ENCODE measurements at places on chromosomes 5 and 9. TPM values are rescaled to one million over a fixed set of nuclear protein-coding genes. Genes with fewer than 3 reads are reported as not detected.
A peak's percentile ranks its signal among the peaks of the same experiment; 100 is the strongest.

SPEF2 gene
- 0.76 TPM for total RNA-seq

DNA sequence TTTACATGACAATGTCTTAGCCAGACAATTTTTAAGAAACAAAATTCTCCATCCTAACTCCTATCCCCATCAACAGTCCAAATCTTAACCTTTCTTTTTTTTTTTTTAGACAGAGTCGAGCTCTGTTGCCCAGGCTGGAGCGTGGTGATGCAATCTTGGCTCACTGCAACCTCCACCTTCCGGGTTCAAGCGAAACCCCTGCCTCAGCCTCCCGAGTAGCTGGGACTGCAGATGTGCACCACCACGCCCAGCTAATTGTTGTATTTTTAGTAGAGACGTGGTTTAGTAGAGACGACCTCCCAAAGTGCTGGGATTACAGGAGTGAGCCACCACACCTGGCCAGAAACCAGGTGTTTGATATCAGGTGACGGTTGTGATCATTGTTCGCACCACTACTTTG, 10.2 kb downstream of the ABL1 start:
- H3K4me3 ChIP-seq, result peak overlapping the region; percentile 56
- H3K27ac ChIP-seq, result peak overlapping the region; percentile 95

DNA sequence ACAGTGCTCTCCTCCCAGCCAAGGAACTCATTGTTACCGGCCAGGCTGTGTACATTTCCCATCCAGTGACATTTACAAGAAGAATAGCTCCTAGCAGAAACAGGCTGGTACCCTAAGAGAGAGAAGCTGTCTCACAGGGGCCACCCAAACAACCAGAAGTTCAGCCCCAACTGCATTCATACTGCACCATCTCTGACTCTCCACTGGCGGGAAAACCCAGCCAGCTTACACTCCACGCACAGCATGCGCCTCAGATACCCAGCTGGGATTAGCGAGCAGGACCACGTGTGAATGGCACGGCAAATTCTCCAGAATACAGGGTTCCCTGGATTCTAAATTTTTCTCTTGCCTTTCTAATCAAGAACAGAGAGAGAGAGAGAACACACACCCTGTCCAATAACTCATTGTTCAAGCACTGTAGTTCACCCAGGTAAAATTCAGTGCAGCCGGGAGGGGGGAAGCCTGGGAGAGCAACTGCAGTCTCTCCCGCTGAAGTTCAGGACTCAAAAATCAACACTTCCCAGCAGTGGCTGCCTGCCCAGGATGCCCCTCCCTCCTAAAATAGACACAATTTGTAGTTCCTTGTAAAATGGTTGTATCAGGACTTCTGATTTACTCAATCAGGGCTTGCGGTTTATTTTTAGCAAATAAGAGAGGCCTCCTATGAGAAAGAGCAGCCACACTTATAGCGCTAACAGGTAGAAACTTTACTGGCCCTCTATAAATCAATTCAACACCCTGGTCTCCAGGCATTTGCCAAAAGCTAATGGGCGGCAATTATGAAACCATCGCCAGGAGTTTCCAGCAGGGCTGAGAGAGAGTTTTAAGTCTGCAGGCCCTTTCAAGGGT, 2.2 kb downstream of the COL23A1 start:
- DNase-seq, result no peak
- no peaks in the 10 kb centered on the region for H3K36me3 ChIP-seq
- peaks cover 6% of the 10 kb centered on the region for H3K4me1 ChIP-seq

MTX3 gene
- total RNA-seq, result 8.3 TPM

- H3K4me1 ChIP-seq, result no peaks in the 10 kb centered on the region
- H3K36me3 ChIP-seq, result no peaks in the 10 kb centered on the region
- H3K4me3 ChIP-seq, result no peak overlapping the region
- H3K27me3 ChIP-seq, result no peaks in the 10 kb centered on the region
Observed at GRCh38 chr5:102901424-102902134, 146.5 kb downstream of the PAM start.

- H3K36me3 ChIP-seq, result no peaks in the 10 kb centered on the region
- no peaks in the 10 kb centered on the region for H3K27me3 ChIP-seq
- no peak overlapping the region for H3K27ac ChIP-seq
Observed at GRCh38 chr5:54278979-54279717, 31.2 kb downstream of the ARL15 start.

- no peaks in the 10 kb centered on the region for H3K27me3 ChIP-seq
- no peaks in the 10 kb centered on the region for H3K4me1 ChIP-seq
- no peak for DNase-seq
- no peak overlapping the region for H3K4me3 ChIP-seq
Observed at GRCh38 chr5:10663489-10664179, 97.4 kb downstream of the DAP start.

CARTPT gene
- not detected for total RNA-seq

DNA sequence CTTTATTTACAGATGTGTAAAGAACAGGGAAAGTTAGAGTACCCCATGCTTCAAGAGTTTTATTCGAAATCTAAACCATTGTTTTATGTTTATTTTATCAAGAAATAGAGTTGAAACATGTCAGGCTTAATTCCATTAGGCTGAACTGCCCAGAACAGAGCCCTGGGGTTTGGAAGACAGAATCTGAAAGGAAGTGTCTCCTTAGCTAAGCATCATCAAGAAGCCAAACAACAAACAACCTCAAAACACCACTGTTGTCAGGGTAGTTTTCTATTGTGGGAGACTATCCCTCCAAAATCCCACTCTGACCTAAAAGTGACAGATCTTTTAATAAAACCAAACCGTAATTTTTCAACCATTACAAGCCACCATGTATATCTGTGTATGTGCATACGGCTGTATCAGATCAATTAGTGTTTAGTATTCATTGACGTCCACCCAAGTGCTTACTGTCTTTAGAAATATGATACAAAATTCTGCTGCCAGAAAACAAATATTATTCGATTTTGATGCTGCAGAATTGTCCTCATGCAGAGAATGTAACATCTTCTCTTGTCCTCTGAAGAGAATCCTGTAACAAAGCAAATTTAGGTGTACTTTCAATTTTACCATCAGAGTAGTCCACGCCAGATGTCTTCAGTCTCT, 271.9 kb upstream of the TMEM161B start:
- no peak for DNase-seq
- H3K4me3 ChIP-seq, result no peak overlapping the region
- H3K27ac ChIP-seq, result no peak overlapping the region

All from endothelial cell of umbilical vein (primary cell).